ENCODE measurements at places on chromosomes 5 and 9.

DNA sequence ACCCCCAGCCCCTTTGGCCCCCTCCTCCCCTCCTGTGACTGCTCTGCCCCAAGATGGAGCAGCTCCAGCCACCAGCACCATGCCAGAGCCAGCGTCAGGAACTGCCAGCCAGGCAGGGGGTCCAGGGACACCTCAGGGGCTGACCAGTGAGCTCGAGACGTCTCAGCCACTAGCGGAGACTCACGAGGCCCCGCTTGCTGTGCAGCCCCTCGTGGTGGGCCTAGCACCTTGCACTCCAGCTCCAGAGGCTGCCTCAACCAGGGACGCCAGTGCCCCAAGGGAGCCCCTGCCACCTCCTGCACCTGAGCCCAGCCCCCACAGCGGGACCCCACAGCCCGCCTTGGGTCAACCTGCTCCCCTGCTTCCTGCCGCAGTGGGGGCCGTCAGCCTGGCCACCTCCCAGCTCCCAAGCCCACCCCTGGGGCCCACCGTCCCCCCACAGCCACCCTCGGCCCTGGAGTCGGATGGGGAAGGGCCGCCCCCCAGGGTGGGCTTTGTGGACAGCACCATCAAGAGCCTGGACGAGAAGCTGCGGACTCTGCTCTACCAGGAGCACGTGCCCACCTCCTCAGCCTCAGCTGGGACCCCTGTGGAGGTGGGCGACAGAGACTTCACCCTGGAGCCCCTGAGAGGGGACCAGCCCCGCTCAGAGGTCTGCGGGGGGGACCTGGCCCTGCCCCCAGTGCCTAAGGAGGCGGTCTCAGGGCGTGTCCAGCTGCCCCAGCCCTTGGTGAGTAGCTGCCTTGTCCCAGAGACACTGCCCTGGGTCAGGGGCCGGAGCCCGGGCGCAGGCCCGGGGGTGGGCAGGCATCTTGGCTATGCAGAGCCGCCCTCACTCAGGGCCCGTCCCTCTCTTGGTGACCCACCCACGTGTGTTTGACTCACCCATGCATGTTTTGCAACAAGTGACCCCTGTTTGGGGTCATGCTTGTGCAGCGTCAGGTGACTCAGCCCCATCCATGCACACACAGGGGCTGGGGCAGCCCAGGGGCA lies 105.2 kb downstream of the WNK2 start:
- no peak for DNase-seq

- no peak for DNase-seq
Observed at GRCh38 chr5:6081727-6082210, 296.6 kb downstream of the MED10 start.

DNA sequence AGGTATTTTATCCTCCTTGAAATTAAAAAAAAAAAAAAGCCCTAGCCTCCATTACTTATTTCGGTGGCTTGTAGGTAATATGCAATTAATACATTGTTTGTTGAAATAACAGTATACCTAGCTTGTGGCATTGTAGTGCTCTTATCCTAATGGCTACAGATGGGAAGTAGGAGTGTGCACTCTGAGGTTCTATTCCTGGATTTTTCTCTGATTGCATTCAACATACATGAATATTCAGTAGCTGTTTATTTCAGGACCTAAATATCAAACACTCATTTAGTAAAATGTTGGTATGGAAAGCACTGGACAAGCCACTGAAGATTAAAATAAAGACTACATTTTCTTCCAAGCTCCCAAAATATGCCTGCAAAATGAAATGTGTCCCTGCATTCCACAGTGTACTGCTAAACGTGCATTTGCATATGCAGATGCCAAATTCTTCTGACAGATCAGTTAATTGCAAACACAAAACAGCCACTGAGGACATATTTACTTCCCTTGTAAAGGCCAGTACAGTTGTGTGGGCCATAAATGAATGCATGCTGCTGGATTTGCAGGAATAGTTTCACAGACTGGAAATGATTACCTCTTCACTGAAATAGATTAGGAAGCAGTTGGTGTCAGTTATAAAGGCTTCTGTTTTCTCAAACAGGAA lies 826.1 kb downstream of the PRELID2 start:
- DNase-seq: no peak

- no peak for DNase-seq
Observed at GRCh38 chr5:178125253-178125906, 5.4 kb upstream of the RMND5B start.

DNA sequence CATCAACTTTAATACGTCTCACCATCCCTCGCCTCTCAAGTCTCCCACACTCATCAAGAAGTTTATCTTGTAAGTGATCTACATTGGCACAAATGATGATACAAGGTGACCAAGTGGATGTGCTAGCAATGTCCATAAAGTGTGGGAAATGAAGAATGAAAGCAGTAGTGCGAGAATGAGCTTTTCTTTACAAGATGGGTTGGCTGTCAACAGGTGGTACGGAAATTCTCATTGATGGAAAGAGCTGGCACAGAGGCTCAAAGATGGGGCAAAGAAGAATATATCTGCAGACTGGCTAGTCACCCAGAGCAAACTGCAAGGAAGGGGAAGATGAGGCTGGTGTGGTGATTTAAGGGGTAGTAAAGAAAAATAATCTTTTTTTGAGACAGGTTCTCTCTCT lies 640.8 kb downstream of the MAT2B start:
- no peak for DNase-seq

DNA sequence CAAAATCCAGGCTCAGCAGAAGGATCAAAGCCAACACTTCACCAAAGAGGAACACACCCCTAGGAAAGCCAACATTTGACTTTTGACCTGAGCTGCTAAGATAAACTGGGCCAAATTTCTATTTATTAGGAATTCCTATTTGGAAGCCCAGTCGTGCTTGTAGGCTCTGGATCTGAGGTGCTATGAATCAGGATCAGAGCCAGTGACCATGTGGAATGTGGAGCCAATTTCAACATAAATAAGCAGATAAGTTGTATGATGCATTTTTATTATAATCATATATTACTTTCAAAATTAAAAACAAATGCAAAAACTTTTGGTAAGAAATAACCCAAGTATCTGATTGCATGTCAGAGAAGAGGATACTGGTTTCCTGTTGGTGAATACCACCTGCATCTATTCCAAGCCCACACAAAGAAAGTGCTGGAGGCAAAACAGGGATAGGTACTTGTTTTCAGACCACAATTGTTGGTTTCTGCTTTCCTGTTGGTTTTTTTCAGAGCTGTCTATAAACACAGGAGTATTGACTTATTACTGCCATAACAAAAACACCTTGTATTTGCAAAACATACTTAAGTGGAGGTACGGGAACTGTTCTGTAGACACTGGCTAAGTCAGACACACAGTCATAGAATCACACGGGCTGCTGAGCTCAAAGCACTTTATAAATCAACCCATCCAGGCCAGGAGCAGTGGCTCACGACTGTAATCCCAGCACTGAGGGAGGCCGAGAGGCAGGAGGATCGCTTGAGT lies 52.8 kb downstream of the ARL15 start:
- no peak for DNase-seq

Data from HAP-1 (cell line).